ENCODE measurements at places on chromosomes 3 and 15.
A peak's percentile ranks its signal among the peaks of the same experiment; 100 is the strongest.

- DNase-seq: no peak
Observed at GRCh38 chr3:143998266-143998665, 26.6 kb downstream of the DIPK2A start.

GRCh38 chr3:11328196-11328945 is 56.2 kb downstream of the ATG7 start:
- no peak for DNase-seq

DNA sequence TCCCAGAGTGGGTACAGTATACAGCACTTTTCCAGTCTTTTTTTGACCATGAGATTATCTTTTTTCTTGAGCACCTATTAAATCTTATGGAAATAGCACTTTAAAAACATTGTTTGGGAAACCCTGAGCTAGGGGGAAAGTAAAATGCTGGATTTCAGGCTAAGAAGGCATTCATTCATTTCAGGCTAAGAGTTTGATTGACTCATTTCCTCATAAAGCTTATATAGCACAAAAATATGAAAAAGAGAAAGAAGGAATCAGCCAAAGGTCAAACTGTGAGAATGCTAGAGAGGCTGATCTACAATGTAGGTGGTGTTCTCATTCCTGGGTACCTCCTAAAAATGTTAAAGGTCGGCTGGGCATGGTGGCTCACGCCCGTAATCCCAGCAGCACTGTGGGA is 10.5 kb downstream of the TTC23 start:
- no peak for DNase-seq

DNA sequence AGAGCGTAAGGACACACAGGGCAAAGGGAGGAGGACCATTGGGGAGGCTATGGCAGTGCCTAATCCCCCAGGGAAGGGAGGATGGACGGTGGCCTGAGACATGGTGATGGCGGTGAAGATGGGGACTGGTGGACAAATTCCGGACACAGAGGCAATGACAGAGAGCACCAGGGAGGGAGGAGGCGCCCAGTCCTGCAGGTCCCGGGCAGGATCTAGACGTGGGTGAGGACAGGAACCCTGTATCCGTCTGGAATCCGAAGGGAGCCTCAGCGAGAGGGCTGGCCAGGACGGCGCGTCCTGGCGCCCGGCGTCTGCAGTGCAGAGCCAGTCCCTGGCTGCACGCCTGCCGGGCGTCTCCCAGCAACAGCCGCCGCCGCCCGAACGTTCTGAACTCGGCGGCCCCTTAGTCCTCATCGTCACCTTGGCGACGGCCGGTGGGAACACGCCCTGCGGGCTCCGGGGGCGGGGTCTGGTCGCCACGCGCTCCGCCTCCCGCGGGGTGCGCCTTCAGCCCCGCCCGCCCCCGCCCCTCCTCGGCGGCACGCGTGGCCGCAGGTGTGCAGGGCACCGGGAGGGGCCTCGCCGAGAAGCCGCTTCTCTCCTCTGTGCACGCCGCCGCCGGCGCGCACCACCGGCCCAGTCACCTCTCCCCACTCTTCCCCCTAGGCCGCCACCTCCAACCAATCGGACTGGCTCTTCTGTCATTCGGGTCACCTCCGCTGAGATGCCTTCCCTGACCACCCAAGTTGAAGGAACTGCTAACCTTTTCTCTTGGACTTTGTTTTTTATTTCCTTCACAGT is 11.6 kb downstream of the XIRP1 start:
- DNase-seq: peak; percentile 94

GRCh38 chr15:45023659-45024225 is 747 bp downstream of the SORD start:
- DNase-seq: no peak

DNA sequence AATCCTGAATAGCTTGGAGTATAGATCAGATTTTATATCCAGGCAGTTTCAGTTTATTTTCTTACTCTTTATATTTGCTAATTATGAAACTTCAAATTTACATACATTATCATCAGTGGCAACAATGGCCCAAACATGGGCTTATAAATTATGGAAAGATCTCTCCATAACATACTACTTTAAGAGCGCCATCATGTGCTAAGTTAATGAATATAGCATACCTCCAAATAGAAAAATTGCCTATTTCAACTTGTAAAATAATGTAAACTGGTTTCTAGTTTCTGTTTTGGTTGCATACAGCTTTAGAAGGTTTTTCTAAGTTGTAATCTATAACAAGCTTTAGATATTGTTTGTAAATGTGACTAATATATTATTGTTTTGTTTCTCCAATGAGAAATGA is 531.3 kb upstream of the UBE2E2 start:
- DNase-seq: no peak

DNA sequence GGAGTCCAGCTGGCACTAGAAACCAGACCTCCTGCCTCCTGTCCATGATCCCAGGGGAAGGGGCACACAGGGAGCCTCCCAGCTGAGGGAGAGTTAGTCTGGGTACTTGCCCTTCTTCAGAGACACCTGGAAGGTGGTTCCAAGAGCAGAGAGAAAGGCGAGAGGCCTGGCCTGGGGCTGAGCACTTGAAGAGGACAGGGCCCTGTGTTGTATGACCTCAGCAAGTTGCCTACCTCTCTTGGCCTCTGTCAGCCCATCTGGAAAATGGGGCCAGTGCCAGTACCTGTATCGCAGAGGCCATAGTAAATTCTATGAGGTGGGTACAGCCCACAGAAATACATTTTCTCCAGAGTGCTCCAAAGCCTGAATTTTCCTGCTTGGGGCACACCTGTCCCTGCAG is 19.5 kb downstream of the PTH1R start:
- no peak for DNase-seq

DNA sequence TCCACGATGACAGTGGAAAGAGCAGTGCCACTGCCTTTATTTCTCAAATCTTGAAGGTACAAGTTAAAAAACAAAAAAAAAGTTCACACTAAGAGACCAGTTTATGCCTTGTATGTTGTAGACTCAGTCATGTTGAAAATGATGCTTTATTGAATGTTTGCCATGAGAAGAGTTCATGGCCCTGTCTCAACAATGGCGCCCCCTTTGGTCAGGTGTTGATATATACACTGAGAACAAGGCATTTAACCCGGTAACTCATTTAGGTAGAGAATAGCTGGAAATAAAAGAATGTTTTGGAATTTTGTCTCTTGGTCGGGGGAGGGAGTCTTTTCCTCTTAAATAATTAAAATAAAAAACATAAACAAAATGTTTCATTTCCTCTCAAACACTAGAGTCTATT is 145.6 kb upstream of the SLC2A2 start:
- DNase-seq: no peak

- no peak for DNase-seq
Observed at GRCh38 chr3:43784640-43785011, 93.9 kb downstream of the ABHD5 start.

DNA sequence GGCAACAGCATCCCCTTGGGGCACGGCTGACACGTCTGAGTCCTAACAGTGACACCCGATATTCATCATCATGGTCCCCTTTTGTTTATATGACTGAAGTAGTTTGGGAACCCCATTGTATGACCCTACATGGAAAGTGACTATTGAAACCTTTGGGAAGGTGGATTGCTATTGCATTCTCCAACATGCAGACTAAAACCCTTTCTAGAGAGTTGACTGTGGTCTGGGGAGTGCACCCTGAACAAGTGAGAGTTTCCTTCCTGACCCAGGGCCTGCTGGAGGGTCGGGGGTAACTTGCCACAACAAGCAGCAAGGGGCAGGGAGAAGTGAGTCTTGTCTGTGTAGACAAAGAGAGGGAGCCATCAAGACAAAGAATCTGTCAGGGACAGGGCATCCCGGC is 54.4 kb downstream of the ISG20 start:
- DNase-seq: no peak

GRCh38 chr15:56838085-56838484 is 80.4 kb upstream of the TCF12 start:
- DNase-seq: no peak
